ENCODE measurements at places on chromosomes 7 and 10.

GRCh38 chr7:4834601-4835397 lies 27.0 kb downstream of the PAPOLB start:
- DNase-seq: no peak

DNA sequence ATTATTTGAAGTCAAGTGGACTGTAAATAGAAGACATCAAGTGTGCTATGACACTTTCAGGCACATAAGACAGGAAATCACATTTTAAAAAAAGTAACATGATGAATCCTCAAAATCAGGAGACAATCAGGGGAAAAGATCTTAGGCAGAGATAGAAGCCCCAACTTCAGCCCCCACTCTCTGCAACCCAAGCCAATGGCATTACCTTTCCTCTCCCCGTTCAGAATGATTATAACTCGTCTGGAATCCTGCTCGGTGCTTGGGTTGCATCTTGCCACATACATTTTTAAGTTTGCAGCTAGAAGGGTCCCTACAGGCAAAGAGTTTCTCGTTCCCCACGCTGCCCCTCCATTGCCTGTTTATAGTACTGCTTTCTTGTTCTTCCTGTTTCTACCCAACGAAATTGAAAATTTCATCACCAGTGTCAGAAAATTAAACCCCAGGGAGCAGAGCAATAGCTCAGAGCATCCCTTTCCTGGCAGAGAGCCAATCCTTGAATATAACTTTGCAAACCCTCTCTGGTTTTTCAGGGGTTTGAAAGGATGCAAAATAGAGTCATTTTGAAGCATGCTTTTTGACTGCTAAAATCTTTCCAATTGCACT lies 260.5 kb upstream of the AOAH start:
- no peak for DNase-seq

DNA sequence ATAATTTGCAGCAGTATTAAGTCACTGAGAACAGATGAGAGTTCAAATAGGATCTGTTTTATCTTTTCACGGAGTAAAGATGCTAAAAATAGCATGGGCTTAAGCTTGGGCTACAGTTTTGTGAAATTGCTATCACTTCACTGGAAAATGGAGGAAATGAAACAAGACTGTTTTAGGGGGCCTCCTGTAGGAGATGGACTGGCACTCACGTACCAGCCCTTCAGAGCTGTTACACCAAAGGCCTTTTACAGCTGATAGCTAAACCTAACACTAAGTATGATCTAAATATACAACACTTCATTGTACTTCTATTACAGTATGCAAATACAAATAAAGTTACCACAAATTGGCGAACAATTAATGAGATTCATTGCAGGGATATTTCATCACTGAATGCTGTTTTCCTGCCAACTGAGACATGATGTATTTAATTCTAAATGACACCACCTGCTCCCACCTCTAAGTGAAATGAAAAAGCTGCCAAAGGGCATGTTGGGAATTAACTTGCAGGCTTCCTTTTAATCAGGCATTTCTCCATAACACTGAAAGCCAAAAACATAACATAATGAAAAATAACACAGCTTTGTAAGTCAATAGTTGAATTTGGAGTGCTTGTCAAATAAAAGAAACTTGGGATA lies 304.5 kb upstream of the LRRN3 start:
- no peak for DNase-seq

DNA sequence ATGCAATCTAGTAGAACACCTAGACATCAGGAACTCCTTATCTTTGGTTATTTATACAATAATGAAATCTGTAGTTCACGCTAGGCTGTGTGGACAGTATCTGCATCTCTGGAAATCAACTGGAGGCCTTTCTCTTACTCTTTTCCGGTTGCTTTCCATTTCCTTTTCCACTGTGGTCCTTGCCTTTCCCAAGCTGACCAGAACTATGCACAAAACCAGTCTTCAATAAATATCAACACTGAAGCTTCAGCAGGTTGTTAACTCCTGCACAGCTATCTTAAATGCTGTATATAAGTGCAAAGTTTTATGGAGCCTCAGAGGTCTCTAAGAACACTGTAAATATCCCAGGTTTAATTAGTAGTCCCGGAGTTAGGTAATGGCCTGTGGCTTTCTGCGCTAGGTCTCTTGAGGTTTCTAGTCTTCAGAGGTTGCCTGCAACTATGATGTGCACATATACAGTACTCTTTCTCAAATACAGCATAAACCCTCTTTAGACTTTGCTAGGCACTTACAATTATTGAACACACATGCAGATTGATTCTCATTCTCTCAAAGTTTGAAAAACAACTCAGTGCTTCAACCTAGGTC lies 2.4 kb downstream of the KLLN start:
- no peak for DNase-seq

DNA sequence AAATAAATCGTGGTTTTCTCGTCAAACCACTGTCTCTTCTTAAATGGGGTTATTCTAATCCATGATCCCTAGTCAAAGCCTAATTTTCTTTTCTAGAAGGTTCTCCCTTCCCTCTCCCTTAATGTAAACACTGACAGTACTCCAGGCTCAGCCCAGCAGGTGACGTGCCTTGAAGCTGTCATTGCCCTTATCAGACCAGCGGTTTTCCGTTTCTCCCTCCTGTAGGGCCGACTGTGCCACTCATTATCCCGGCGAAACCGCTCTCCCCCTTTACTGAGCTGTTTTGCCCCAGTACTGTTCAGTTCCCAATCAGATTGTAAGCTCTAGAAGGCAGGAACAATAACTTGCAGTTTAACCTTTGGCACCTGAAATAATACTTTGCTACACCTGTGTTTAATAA lies 153.5 kb upstream of the RHEB start:
- DNase-seq: no peak

DNA sequence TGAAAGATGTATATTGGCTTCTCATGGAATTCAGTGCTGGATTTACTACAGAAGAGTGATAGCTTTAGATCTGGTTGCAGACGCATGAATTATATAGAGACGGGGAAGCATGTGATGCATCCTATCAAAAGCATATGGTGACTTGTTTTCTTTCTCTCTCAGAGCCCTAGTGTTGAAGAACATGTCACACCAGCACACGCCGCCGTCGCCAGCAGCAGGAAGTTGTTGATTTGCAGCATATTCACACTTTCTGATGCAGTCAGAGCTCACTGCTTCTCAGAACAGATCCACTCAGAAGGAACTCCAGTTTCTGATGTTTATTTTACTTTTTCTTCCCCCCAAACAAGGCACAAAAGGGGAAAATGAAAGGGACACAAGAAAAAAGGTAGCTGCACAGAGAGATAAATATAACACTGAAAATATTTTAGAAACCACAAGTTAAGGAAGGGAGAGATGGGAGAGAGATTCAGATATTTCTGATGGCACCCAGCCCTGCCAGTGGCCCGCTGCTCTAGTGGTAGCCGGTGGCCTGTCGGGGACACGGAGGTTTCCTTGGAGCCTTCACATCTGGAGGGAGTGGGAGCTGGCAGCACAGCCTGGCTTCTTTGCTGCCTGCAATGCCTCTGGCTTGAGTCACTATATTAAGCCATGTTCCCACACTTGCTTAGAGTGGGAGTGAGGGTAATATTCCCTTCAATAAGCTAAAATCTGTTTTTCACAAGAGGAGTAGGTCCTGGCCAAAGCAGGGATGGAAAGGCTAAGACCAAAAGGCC lies 123.2 kb downstream of the NRP1 start:
- no peak for DNase-seq

GRCh38 chr10:68047122-68047521 lies 28.0 kb downstream of the HERC4 start:
- DNase-seq: no peak

- no peak for DNase-seq
These were observed 21.0 kb downstream of the OPTN start for GRCh38 chr10:13120786-13121499.

DNA sequence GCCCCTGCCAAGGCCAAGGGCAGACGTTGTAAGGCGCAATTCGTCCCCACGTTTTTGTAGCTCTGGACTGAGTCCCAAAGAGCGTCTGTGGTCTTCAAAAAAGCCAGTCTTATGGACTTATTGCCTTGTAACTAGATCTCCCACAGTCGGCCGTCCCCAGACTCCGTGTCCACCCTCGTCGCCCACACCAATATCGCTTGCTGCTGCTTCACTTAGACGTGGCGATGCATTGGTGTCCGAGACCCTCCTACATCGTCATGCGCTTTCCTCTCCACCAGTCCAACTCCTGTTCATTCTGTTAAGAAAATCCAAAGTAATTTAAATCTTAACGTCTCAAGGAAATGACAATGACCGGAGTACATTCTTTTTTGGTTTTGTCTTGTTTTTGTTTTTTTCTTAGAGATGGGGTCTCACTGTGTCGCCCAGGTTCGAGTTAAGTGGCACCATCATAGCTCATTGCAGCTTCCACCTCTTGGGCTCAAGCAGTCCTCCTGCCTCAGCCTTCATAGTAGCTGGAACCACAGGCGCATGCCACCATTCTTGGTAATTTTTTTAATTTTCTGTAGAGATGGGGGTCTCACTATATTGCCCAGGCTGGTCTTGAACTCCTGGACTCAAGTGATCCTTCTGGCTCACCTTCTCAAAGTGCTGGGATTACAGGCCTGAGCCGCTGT lies 851 bp downstream of the KIFBP start:
- DNase-seq: no peak

GRCh38 chr7:28065308-28065707 lies 115.3 kb downstream of the JAZF1 start:
- no peak for DNase-seq

GRCh38 chr7:91306266-91306665 lies 42.0 kb downstream of the FZD1 start:
- DNase-seq: no peak

DNA sequence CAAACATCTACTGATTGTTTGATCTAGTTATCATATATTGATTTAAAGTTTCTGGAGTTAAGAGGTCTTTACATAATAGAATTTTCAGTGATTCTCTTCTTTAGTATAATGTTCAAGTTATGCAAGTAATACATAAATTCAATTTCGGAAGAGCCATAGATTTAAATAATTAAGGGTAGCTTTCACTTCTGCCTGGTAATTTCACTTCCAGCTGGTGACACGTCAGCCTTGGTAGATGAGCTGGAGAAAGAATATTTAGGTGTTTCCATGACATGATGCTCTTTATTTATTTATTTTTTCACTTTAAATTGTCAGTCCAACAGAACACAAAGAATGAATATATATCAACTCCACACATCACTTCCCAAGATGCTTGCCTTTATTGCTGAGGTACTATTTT lies 5.2 kb upstream of the OTUD1 start:
- DNase-seq: no peak

DNA sequence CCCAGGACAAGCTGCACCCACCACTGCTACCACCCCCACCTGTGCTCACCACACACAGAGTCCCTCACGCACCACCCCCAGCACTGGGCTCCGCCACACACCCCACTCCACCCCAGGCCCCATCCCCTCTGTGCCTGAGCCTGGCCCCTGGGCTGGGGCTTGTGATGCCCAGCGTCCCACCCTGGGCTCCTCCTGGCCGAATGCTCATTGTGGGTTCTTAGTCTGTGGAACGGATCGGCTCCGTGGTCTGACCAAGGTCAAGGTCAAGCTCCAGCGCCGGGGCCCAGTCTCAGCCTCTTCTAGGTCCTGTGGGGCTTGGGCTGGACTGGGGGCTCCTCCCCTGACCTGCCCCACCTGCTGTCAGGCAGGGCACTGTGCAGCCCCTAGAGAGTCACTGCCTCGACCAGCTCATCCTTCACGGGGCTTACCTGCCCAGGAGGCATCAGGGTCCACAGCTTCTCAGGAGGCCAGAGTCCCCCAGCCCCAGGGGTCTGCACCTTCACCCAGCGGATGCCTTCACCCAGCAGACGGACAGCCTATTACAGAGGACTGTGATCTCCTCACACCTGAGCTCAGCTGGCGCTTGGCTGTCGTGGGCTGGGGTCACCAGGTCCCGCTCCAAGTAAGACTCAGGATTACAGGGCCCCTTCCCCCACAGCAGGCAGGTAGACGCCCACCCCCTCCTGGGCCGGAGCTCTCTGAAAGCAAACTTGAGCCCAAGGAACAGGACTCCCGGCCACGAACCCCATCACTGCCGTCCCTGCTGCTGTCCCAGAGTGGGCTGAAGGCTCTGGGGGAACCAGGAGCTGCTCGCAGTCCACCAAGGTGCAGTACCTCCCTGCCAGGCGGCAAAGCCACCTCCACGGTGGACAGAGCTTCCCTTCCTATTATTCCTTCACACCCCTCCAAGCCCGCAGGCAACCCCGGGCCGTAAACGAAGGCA lies 15.3 kb upstream of the UTF1 start:
- DNase-seq: no peak

DNA sequence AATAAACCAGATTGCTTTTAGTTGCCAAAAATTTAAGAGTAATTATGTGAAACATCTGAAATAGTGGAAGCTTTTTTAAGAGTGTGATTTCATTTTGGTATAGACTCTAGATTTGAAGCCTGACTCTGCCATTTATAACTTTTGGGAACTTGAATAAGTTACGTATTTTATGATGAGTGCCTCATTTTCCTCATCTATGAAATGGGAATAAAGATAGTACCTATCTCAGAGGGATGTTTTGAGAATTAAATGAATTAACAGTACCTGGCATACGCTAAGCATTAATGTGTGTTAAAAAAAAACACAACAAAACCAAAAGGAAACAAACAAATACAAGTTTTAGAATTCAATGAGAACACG lies 12.9 kb downstream of the PRKAR2B start:
- no peak for DNase-seq

DNA sequence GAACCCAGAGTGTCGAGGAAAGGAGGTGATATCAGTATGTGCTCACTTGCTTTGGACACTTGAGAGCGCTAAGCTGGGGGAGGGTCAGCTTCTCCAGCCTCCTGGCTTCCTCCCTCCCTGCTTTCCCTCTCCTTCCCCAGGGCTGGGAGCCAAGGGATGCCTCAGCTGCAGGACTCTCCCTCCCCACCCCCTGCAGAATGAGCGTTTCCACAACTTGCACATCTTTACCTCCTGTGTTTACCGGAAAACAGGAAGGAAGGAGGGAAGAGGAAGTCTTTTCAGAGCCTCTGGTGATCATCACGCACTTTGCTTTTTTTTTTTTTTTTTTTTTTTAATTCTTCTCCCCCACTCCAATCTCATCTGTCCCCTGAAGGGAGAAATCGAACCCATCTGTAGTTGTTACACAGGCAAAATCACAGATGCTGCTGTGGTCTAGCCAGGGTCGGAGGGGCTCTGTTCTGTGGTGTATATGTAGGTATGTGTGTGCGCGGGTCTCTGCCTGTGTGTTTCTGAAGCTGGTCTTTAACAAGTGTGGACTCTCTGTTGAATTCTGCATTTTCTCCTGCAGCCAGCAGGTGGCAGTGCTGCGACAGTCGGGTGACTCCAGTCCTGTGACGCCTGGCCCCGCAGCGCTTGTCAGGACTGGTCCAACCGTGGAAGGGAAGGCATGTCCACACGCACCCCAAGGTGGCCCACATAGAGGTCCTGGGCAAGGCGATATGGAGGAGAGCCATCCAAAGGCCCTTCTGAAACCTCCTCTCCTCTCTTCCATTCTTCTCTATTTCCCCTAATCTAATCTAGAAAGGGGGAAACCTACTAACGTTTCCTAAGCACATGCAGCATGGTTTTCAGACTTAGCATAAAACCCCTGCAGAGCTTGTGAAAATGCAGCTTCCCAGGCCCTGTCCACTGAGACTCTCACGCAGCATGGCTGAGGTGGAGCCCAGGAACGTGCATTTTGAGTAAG lies 257.6 kb downstream of the PLXNA4 start:
- DNase-seq: peak; percentile 74

Data from GM19239 (cell line).